Glutamatergic neuron (in vitro differentiated cells): ENCODE measurements at places on chromosomes 7 and 10. TPM values are rescaled to one million over a fixed set of nuclear protein-coding genes. Genes with fewer than 3 reads are reported as not detected.

DNA sequence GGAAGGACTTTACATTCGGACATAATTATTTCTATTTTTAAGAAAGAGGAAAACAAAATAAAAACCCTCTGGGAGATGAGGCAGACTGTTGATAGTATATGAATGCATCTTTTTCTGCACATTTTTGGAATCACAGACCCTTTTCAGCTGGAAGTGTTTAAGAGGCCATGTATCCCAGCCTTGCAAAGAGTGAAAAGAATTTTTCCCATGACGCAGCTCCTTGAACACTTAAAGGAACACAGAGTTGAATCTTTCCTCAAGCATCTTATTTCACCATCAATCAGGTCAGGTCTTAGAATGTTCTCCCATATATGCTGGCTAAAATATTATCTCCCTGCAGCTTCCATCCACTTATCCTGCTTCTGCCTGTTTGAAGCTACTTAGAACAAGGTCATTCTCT is 45.9 kb upstream of the PAPSS2 start:
- peaks cover 6% of the 10 kb centered on the region for H3K4me1 ChIP-seq
- peaks cover 2% of the 10 kb centered on the region for H3K27me3 ChIP-seq
- no peak overlapping the region for H3K4me3 ChIP-seq
- H3K27ac ChIP-seq = no peak overlapping the region
- H3K36me3 ChIP-seq = peaks cover 6% of the 10 kb centered on the region

DNA sequence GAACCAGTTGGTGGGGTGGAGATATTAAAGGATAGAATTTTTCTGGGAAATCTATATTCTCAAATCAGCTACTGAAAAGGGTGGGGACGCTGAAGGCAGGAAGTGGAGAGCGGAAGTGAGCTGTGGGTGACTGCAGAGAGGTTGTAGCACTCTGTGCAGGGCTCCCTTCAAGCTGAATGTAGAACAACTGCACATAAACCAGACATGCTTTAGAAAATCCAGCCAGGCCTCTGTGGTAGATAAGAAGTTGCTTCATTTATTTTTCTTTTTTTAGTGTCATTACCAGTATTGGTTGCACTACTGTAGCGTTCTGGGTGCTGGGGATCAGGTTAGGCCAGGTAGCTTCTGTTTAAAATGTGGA is 127.8 kb downstream of the CELF2 start:
- H3K4me3 ChIP-seq = no peak overlapping the region
- H3K4me1 ChIP-seq = peaks cover 39% of the 10 kb centered on the region
- H3K27me3 ChIP-seq = peaks cover 6% of the 10 kb centered on the region

- H3K27me3 ChIP-seq = no peaks in the 10 kb centered on the region
- no peaks in the 10 kb centered on the region for H3K36me3 ChIP-seq
- H3K4me3 ChIP-seq = no peak overlapping the region
- H3K27ac ChIP-seq = no peak overlapping the region
- H3K4me1 ChIP-seq = no peaks in the 10 kb centered on the region
Observed at GRCh38 chr7:38476764-38477163, 154.4 kb downstream of the AMPH start.

- no peak for DNase-seq
- H3K4me3 ChIP-seq = no peak overlapping the region
- H3K27ac ChIP-seq = no peak overlapping the region
- no peaks in the 10 kb centered on the region for H3K36me3 ChIP-seq
- H3K27me3 ChIP-seq = peaks cover 3% of the 10 kb centered on the region
Observed at GRCh38 chr10:94316560-94316959, 46.2 kb downstream of the NOC3L start.

GRCh38 chr7:134823400-134823799 is 44.0 kb downstream of the CALD1 start:
- H3K4me1 ChIP-seq = no peaks in the 10 kb centered on the region
- no peaks in the 10 kb centered on the region for H3K36me3 ChIP-seq
- no peak overlapping the region for H3K27ac ChIP-seq
- no peaks in the 10 kb centered on the region for H3K27me3 ChIP-seq
- no peak for DNase-seq
- H3K4me3 ChIP-seq = no peak overlapping the region

CHAT gene
- 15.4 TPM for total RNA-seq

PRSS1 gene
- not detected for total RNA-seq

C1QL3 gene
- total RNA-seq = not detected
